ENCODE measurements at places on chromosomes 4 and X.
A peak's percentile ranks its signal among the peaks of the same experiment; 100 is the strongest.

DNA sequence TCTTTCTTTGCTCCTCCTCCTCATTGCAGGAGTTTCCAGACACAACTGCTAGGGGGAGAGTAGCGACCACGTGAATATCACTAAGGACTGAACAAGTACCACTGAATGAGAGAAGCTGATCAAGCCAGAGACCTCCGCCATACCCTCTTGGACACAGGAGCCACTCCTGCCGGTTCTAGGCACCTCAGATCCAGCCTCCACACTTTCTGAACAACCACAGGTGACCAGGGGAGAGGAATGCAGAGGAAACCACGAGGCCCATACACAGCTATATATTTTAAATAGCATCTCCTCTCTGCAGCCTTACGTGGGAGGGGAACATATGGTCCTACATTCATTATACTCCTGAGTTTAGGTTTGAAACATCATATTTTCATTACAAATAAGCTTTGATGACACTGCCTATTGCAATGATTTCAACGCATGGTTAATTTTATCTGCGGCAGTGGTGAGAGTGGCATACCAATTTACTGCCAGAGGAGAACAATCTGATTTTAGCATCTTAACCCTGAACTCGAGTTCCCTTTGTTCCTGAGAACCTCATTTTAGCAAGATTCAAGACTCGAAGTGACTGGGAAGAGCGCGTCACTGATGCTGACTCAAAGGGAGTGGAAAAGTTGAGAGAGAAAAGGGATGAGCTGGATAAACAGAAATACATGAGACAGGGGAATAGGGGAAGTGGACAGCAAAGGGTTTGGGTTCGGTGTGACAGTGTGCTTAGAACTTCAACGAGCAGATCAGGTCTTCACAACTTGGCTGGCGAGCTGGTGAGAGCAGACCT lies 231.7 kb upstream of the PPARGC1A start:
- no peak for DNase-seq

- no peak for DNase-seq
Observed at GRCh38 chr4:107845681-107846080, 20.9 kb downstream of the SGMS2 start.

DNA sequence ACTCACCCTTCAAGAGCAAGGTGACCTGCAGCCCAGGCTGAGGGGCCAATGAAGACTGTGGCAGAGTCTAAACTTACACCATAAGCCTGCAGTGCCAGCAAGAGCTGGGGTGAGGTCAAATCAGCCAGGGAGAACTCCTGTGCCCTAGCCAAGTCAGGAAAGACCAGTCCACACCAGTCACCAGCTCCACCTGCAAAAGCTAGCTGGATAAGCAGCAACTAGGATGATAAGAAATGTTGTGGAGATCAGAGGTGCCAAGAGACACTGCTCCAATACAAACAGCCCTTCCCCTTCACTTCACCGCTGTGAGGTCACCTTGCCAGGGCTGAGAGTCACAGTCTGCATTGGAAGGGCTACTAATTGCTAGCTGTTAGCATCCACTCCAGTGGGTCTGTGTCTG lies 31.3 kb downstream of the NIPAL1 start:
- no peak for DNase-seq

- DNase-seq = no peak
Observed at GRCh38 chrX:117274965-117275364, 812.2 kb upstream of the CT83 start.

- DNase-seq = no peak
Observed at GRCh38 chr4:167717495-167717894, 374.8 kb upstream of the ANXA10 start.

GRCh38 chr4:7295911-7296660 lies 103.7 kb downstream of the SORCS2 start:
- DNase-seq = no peak

DNA sequence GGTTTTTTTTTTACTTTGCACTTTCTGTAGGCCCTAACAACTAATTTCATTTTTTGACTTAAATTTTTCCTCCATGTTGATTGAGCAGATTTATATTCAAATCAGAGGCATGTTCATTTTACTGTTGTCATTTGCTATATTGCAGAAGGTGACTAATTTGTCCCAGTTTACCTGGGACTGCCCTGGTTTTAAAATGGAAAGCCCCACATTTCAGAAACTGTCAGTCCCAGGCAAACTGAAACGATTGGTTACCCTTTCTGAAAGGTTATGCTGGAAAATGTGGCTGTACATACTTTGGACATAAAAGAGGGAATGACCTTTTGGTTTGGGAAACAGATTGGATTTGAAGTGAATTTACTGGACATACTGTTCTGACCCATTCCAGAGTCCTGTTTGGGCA lies 160.0 kb downstream of the SPCS3 start:
- DNase-seq = no peak

DNA sequence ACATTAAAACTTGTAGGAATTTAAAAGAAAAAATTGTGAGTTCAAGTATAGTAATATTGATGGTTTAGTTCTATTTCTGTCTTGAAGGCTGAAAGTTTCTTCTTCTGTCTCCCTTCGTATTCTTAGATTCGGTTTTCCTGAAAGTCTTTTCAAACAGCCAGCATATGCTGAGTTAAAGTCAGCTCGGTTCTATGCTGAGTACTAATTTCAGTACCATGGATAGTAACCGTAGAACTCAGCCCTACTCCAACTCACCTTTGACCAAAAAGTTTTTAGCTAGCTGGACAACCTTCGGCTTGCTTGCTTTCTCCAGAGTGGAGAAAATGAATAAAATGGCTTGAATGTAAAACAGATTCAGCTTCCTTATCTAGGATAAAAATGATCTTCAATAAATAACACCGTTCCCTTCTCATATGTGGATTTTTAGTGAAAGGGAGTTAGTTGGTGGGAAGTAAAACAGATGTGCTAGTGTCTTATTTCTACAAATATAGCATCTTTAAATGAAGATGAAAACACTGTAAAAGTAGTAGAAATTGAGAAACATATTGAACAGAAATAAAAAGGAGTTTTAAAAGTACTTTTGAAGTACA lies 5.2 kb downstream of the POU4F2 start:
- no peak for DNase-seq

DNA sequence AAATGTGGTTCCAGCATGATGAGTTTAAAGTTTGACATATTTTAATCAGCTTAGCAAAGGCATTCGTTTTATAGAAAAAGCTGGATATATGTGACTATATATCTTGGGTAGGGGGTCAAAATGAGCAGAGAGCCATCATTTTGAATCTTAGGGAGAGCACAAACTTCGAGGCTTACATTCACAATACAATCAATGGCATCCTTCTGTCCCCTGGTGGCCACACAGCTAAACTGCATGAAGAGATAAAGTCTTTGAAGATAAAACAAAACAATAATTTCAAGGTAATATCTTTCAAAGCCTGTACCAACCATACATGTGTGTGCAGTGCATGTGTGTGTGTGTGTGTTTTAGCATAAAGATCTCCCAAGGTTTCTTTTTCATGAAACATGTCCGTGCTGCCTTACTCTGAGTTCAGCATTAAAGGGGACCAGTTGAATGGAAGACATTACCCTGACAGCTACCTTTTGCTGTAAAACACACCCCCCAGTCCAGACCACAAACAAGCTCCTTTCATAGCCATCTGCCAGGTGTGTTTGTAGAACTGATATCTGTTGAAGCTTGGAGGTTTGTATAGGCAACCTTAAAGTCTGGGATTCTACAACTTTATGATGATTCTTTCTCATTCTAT lies 22.0 kb downstream of the DYNLT3 start:
- DNase-seq = no peak

DNA sequence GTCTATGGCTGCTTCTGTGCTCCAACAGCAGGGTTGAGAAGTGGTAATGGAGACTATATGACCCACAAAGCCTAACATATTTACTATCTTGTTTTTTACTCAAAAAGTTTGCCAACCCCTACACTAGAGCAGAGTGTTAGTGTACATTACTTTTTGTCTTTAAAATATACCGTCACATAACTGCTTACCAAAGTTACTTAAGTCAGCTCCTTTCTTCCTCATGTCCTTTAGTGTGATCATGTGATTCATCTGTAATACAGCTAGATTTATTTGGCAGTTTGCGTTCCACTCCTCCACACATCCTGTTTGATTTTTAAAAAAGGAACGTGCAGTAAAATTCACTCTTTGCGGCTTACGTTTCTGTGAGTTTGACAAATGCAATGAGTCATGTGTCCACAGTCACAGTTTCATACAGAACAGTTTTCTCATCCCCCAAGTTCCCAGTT lies 162.4 kb upstream of the GPRIN3 start:
- no peak for DNase-seq

DNA sequence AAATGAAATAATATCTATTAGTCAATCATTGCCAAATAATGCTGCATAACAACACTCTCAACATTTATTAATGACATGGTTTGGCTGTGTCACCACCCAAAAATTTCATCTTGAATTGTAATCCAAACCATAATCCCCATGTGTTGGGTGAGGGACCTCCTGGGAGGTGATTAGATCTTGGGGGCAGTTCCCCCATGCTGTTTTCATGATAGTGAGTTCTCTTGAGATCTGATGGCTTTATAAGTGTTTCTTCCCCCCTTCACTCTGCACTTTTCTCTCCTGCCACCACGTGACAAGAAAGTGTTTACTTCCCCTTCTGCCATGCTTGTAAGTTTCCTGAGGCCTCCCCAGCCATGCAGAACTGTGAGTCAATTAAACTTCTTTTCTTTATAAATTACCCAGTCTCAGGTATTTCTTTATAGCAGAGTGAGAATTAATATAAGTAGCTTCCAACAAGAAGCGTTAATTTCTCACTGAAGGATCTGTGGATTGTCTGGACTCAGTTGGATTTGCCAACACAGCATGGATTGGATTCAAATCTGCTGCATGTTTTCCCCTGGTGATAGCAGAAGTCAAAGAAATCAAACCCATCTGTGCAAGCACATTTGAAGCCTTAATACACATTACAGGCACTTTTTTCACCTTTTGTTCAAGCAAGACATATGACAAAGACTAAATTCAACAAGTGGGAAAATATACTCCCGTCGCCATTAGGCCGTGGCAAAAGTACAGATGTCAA lies 216.6 kb downstream of the PDGFC start:
- no peak for DNase-seq

- no peak for DNase-seq
Observed at GRCh38 chrX:18613930-18614639, 57.8 kb downstream of the RS1 start.

DNA sequence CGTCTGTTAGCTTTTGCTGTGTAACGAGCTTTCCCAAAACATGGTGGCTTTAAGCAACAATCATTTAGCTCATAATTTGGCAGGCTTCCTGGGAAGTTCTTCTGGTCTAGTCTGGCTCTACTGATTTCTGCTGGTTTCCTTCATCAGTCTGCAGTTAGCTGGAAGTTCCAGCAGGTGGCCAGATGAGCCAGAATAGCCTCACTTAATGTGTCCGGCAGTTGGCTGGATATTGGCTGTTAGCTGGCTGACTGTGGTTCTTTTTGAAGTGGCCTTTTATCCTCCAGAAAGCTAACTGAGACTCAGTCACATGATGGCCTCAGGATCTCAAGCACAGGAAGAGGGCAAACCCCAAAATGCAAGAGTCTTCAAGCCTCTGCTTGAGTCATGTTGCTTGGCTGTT lies 34.9 kb downstream of the FTHL17 start:
- peak; percentile 27 for DNase-seq

DNA sequence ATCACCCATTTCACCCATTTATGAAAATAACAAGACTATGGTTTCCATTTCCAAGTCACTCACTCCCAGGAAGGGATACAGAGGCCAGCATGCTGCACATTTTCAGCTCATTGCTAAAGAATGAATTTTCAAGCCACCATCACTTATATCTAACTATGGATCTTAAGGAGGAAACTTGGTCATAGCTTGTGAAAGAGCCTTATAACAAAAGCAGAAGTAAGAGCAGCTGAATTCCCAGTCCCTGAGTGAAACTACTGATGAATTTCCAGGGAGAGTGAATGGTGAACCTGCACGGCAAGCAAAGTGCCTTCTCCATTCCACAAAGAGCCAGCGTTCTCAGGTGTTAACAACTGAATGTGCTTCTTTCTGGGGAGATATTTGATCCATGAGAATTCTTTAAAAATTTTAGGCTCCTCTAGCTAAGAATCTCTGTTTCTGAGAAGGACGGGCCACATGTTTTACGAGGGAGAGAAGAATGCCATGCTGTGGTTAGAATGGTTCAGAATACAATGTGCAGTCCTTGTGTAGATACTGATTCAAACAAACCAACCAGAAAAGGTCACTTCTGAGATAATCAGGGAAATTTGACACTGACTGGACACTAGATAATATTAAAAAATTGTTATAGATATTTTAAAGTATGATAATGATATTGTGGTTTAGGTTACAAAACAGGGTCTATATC lies 24.0 kb downstream of the BTC start:
- DNase-seq = no peak

DNA sequence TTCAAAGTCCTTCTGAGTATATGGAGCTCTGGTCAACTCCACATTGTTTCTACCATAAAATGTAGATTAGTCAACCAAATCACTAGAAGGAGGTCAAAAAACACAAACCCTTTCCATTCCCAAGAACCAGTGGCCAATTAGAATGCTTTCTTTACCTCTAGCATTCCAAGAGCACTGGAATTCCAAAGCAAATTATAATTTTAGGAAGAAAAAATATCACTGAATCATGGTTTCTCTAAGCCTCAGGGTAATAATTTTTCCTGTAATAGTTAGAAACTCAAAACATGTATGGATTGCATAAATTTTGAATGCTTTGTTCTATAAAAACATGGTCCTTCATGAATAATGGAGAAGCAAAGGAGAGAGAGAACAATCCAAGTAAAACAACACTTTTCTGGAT lies 39.5 kb downstream of the LEF1 start:
- no peak for DNase-seq

DNA sequence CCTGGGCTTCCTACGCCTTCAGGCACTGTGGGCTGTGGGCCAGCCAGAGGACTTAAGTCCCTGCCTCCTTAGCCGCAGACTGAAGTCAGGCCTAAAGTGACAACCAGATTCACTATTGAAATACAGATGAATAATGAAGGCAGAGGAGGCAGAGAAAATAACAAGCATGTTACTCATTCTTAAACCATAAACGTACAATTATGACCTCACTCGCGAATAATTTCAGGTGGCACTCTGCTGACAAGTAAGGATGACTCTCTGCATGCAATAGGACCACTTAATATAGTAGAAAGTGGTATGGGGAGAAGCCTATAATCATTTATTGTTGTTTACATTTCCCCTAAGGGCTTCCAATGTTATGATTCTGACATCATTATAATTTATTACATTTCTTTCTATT lies 409.2 kb upstream of the FGF13 start:
- DNase-seq = peak; percentile 10

DNA sequence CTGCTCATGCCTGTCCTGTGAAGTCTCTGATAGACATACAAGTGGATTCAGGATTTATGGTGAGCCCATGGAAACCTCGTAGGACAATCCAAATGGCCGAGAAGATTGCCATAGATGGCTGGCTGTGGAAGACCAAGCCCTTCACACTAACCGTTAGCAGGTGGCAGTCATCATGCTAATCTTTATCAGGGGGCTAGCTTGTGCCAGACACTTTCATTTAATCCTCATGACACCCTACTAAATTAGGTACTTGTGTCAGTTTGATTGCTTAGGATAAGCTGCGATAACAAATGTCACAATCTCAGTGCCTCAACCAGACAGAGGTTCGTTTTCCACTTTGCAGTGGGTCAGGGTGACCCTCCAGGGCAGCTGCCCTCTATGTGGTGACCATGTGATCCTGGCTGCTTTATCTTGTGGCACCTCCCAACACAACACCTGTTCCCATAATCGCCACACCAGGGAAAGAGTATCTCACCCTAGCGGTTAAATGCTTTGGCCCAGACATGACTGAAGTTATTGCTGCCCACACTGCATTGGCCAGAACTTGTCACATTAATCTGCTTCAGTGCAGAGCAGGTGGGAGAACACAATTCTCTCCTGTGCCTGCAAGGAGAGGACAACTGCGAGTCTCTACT lies 60.8 kb downstream of the REPS2 start:
- DNase-seq = no peak

- DNase-seq = no peak
Observed at GRCh38 chr4:160562661-160563060, 1459.8 kb downstream of the RAPGEF2 start.
